H9 (cell line): ENCODE measurements at places on chromosomes 3 and 15. TPM values are rescaled to one million over a fixed set of nuclear protein-coding genes. Genes with fewer than 3 reads are reported as not detected.

DNA sequence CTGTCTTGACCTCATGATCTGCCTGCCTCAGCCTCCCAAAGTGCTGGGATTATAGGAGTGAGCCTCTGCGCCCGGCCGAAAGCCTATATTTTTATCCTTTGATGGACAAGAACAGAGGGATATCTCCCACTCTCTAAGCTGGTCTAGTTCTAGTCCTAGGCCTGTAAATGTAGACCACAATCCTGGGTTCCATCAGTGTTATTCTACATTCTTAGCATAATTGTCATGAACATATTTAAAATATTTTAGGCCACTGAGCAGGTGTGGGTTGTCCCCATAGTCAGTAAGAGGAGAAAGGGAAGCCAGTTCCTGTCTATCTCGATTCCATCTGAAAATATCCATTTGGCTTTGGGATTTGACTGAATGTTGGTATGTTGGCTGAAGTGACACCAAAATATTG is 118.1 kb downstream of the EBLN2 start:
- no peak for DNase-seq

DNA sequence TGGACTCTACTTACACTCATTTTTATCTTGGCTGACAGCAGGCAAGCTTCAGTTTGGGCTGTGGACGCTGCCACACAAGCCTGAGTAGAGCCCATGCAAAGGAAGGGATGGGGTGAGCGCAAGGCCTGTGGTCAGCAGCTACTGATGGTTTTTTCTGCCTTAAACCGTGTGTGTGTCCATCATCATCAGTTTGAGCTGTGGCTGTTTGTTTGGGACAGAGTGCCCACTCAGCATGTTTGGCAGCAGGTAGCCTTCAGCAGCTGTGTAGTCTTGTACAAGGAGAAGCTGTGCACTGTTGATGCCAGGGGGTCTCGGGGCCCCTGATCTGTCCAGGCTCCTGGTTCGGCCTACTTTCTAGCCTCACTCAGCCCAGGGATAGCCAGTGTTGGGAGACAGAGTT is 3.5 kb downstream of the RBM15B start:
- no peak for DNase-seq

DNA sequence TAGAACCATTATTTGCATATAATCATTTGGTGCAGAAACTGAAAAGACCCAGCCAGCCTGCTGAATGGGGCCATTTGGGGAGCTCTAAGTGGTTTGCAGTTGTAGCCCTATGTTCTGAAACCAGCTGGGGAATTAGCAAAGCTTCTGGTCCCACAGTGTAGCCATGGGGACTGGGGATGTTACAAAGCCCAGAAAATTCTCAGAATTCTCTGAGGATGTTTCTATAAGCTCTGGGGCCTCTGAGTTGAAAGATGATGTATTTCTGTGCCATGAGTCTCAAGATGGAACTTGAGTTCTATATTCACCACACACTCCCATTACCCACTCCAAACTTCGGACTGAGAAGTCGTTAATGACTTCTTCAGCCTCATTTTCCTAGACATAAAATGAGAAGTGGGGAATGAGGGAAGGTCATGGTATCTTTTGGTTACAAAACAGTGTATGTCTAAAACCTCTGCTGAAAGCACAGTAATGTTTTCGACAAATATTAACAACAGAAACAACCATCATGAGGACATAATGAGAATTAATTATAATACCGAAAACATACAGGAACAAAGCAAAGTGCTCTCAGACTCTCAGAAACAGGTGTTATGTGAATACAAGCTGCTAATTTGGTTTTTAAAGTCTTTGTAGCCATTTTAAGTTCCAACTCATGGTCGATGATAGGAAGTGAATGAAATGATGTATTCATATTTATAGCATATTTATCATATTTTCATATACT is 89.4 kb downstream of the RFTN1 start:
- no peak for DNase-seq

DNA sequence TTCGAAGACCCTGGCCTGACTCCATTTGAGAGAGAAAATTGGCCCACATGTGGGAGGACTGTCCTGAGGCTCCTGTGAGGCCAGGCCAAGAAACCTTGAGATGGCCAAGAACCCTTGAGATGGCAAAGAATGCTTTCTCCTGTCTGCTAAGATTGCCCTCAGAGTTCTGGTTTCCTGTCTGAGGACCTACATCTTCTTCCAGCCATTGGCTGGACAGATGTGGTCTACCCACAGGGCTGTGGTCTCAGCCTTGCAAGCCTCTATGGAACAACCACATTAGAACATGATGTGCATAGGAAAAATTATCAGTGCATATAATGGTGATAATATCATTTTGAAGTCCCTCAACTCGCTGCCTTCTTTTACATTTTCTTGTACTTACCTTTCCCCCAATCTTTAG is 10.8 kb upstream of the RASA2 start:
- no peak for DNase-seq

- DNase-seq: no peak
These were observed 102.9 kb downstream of the SRGAP3 start for GRCh38 chr3:9146367-9147071.

- no peak for DNase-seq
These were observed 153.7 kb downstream of the ANO10 start for GRCh38 chr3:43468133-43468532.

GRCh38 chr3:48140336-48140757 is 47.9 kb downstream of the CDC25A start:
- no peak for DNase-seq

DNA sequence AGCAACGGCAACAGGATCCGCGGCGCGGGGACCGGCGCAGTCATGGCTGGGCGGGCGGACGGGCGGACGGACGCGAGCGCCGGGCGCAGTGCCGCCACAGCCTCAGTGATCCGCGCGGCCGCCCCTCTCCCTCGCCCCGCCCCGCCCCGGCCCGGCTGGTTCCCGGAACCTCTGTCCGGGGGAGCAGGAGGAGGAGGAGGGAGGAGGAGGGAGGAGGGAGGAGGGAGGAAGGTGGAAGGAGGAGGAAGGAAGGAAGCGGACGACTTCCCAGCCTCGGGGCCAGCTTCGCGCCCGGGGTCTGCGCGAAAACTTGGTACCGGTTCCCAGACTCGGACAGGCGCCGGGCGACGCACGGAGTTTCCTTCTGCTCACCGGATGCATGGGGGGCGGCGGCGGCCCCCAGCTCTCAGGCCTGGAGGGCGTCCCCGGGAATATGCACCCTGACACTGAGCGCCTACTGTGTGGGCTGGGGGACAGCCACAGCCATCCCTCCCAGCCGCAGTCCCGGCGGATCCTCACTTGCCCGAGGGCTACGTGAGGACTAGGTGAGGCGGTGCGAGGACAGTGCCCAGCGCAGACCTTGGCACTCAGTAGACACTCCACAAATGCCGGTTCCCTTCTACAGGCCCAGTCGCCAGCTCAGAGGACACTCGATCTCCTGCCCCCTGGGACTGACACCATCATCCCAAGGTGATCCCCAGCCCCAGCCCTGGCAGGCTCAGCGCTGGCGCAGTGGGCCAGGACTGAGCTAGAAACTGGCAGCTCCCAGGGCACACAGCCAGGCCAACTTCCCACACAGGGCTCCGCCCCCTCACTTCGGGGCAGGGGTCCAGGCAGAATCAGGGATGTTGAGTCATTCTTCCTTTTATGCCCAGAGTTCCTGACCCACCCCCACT is at the start of gene SHISA5:
Gene SHISA5 (minus strand): TSS at position 124 of the 896 bp plus-strand sequence. CDS start 80 bp downstream, at position 44.
- DNase-seq: peak; percentile 61

DNA sequence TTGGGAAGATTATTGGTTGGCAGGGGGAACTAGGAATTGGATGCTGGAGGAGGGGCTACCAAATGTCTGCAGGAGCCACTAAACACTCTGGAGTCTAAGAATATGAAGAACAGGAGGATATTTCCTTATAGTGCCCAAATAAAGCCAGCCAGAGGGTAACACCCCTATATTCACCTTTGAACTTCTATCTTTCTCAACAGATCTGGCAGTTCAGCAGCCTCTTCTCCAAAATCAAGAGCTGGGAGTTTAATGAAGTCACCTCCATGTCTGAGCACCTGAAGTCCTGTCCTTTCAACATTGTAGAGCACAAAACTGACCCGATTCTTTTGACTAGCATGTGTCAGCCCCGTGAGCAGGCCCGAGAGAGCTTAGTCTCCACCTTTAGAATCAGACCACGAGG is 33.3 kb downstream of the FBXO40 start:
- DNase-seq: no peak

DNA sequence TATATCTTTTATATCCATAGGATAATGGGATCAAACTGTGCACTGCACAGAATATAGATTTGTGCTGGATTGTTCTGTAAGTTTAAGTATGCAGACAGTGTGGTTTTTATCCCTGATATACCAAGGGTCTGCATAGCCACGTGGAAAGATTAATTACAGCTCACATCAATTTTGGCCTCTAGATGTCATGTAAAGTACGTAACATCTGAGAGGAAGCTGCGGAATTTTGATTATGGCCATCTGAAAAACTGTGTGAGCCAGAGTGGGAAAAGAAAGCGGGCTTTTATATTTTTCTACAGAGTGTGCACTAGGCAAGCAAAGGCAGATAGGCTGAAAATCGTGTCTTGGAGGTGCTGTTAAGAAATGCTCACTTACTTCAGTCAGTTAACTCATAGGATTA is 562.7 kb downstream of the GBE1 start:
- no peak for DNase-seq

The ZIC4 gene
- total RNA-seq: not detected in 2 replicates

DNA sequence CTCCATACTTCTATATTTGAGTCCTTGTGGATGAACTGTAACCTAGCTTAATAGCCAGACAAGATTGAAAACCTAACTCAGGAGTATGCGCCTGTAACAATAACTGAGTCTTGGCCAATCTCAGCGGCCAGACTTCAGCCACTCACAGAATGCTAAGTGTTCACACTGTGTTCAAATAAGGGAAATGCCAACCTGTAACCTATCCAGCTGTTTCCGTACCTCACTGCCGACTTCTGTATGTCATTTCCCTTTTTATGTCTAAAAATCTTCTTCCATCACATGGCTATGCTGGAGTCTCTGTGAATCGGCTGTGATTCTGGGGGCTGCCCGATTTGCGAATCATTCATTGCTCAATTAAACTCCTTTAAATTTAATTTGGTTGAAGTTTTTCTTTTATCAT is 169.2 kb downstream of the NFKBIZ start:
- no peak for DNase-seq
